Activated CD8-positive, alpha-beta memory T cell treated with anti-CD3 and anti-CD28 coated beads for 48 hours (primary cell): ENCODE measurements at places on chromosomes 13 and 19.

- no peak for DNase-seq
Observed at GRCh38 chr13:99829161-99829560, 142.4 kb downstream of the ZIC5 start.

DNA sequence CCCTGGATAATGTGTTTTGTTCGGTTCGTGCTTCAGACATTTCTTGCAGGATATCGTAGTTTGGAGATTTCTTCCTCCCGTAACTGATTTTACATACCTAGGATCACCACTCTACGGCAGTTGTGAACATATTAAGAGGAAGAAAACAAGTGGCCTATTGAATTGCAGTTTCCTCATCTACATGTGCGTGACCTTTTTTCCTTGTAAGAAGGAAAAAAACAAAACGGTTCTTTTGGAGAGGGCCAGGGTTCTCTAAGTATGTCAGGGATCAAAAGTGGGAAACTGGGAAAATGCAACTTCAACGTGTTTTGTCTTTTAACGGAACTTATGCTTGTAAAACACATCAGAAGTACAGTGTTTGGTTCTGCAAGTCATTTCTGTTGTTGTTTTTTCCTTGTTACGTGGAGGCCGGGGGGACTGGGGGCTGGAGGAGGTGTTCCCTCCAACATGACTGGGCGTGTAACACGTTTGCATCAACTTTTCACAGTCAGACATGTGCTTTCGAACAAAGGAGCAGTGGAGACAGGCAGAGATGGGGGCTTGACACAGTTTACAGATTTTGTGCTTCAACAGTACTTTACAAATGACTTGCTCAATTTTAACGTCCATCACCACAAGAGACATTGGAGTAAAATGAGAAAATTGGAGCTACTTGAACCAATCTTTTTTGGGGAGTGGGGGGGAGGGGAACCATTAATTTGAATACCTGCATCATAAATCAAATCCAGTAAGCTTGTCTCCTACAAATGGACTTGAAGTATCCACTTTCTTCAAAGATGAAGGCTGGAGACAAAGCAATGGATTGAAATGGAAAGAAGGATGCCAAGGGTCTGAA lies 3.8 kb downstream of the ZC3H4 start:
- no peak for DNase-seq

DNA sequence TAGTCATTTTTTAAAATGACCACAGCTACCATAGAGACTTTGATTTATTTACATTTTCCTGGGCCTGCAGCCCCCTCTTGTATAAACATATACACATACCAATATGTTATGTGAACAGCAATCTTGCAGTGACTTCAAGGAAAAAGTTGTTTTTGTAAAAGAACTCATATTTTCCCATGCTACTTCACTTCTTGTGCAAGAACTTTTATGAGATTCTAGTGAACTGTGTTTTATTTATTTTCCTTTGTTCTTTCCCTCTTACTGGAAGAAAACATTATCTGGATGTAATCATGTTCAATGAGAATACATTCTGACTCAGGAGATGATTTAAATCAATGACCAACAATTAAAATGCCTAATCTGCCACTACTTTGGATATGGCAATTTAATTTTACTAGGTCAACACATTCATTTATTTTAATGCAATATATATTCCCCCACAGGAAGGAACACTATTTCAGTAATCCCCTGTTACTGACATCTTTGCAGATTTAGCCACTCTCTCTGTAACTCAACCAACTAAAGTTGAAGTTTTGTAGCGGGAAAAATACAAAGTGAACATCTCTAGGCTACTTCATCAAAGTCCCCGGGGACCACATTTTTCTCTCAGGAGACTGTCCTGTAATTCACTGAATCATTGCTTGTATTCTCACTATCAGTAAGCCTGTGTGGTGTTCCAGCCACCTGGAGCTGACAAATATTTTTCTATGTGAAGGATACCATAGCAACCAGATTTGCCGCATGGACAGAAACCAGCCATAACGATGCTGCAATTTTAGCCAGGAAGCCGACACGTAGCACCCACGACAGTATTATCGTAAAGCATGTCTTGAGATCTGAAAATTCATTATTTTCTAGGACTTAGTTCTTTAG lies 90.5 kb downstream of the STARD13 start:
- DNase-seq, result no peak

GRCh38 chr19:50152578-50152977 lies 10.5 kb downstream of the IZUMO2 start:
- DNase-seq, result no peak

DNA sequence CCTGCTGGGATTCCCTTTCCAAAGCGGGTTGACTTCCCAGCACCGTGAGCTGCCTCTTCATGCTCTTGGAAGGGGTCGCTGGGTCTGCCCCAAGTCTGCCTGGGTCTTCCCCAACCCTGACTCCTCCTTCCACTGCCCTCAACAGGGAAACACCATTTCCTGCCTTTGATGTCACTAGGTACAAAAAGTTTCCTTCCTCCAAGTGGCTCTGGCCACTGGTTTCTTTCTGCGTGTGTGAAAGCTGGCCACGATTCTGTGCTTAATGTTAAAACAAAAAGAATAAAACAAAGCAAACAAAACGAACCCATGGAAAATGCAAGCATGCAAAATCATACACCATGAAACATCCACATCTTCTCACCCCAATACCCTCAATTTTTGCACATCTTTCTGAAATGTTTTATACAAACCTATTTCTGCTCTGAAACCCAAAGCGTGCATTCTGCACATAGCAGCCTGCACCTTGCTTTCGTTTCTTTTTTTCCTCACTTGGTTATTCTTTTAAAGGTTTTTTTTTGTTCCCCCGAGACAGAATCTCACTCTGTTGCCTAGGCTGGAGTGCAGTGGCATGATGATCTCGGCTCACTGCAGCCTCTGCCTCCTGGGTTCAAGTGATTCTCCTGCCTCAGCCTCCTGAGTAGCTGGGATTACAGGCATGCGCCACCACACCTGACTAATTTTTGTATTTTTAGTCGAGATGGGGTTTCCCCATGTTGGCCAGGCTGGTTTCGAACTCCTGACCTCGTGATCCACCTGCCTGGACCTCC lies 12.5 kb upstream of the TNFSF9 start:
- DNase-seq, result no peak

DNA sequence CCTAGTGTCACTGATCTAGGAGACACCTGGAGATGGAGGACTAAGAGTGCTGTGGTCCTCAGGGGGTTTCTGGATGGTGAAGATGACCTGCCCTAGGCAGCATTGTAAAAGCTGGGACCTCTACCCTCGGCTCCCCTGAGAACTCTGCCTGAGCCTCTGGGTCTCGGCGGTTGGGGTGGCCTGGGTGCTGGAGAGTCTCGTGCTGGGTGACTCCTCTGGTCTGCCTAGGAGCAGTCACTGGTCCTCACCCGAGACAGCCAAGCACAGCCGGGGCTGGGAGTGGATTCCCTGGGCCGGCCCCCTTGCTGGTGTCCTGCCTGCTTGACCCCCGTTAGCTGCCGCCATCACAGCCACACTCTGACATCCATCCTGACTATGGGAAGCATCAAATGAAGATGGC lies 6.7 kb downstream of the KCTD15 start:
- no peak for DNase-seq

DNA sequence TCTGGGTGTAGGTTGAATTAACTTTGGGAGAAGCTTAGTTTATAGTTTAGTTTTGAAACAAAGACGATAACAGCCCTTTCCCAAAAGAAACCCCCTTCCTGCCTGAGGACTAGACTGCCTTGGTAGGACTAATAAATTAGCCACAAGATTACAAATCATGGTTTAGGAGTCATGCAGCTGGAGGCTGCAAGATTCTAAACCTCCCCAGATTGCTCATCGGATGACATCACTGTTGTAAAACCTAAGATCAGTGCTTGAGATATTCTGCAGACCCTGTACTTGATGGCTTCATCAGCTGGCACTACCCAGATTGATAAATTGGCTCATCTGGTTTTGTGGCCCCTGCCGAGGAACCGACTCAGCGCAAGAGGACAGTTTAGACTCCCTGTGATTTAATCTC lies 35.9 kb upstream of the MPHOSPH8 start:
- no peak for DNase-seq

DNA sequence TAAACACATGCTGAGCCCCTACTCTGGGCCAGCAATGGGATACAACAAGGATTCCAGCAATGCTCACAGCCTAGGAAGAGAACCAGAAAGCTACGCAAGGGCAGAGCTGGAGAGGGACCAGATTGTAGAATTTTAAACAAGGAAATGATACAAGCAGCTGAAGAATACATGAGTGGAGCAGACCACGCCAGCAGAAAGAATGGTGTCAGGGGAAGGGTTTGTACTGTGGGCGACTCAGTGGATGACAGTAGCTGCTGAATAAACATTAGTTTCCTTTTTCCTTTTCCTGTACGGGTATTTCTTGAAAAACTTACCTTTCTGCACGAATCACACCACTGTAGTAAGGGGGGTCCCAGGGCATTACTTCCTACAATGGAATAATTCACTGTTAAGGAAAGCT lies 30.7 kb downstream of the MIPEP start:
- DNase-seq, result no peak

- DNase-seq, result no peak
Observed at GRCh38 chr19:49069026-49069425, 3.5 kb downstream of the KCNA7 start.

- no peak for DNase-seq
Observed at GRCh38 chr13:91212231-91212630, 135.3 kb upstream of the MIR17HG start.

DNA sequence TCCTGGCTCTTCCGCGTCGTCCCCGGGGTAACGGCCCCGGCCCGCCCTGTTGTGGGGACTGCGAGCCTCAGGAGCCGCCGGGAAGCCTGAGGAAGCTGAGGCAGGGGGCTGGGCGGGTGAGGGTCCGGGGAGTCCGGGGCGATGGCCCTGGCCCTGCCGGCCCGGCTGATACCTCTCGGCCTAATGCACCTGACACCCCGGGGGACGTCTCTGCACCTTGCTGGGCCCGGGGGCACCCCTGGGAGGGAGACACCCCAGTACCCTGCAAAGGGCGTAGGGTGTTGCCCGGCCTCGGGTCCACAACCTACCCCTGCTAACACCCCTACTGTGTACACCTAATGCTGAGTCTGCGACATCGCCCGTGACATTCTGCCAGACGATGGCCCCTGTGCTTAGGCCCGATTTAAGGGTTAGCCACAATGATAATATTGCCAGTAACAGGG lies 410 bp downstream of the PIN1 start:
- DNase-seq, result no peak

DNA sequence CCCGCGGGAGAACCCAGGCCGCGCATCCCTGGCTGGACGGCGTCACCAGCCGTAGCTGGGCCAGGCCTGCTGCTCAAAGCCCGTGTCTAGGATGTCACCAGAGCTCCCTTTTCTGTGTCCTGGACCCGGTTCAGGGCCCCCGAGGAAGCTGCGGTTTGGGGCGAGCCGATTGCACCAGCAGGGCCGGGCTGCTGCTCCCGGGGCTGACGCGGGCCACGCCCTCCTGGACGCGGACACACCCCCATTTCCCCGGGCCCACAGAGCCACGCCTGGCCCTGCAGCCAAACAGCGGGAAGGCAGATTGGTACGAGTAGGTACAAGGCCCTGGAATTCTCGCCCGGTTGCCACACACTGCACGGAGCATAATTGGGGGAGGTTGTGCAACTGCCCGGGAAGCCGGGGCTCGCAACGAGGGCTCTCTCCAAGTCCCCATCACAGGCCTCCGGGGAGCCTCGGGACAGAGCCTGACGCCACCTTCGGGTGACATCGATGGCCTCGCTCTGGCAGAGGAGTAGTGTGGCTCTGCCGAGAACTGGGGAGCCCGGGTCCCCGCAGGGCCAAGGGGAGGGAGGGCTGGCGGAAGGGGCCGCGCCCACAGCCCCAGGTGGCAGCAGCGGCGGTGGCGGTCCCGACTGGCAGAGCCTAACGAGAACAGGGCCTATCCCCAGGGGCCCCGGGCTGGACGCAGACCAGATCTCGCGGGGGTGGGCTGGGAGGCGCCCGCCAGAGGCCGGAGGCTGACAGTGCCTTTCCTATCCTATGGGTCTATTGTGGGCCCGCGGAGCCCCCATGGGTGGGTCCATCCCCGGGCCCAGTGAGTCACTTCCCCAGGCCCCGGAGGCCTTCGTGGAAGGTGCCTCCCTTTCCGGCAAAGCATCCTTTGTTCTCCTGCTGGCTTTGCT lies 23.5 kb downstream of the KCTD15 start:
- DNase-seq, result peak; percentile 40

DNA sequence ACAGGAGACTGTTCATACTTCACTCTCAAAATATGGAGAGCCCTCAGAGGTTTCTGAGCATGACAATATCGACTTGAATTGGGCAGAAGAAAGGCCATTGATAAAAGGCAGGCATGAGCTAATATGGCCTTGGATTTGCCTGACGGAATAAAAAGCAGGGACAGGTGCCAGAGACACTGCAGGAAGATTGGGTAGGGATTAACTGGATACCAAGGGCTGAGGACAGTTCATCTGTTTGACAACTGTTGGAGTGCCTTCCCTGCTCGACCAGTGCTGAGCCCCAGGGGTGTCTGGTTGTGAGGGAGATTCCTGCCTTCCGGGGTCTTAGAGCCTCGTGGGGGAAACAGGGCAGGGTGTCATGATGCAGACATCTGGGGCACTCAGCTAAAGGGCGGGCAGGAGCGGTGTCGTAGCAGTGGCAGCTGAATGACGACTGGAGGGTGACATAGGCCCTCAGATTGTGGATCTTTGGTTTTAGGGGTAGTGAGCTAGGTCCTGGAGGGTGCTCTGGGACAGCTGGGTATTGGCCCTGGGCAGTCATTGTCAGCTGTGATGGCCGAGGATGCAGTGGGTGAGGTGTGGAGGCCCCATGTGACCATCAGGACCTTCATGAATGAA lies 12.3 kb downstream of the GATAD2A start:
- DNase-seq, result no peak

DNA sequence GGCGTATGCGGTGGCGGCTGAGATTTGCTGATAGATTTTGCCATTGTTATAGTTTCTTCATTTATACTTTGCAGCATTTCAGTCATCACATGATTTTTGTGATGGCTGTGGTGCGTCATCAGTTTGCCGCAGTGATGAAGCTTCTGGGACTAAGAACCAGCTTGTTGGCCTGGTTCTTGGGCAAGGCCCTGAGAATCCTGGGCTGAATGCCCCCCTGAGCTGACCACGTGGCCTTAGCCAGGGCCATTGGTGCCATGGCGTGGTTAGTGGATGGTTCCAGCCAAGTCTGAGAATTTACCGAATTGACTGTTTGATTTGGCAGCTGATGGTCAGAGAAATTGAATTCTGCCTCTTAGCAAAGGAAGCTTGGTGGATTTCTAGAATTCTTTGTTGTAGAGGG lies 17.8 kb downstream of the GATAD2A start:
- no peak for DNase-seq

- no peak for DNase-seq
Observed at GRCh38 chr19:40389404-40390083, 437 bp downstream of the HIPK4 start.

- no peak for DNase-seq
Observed at GRCh38 chr19:2127758-2128157, 23.6 kb downstream of the AP3D1 start.

DNA sequence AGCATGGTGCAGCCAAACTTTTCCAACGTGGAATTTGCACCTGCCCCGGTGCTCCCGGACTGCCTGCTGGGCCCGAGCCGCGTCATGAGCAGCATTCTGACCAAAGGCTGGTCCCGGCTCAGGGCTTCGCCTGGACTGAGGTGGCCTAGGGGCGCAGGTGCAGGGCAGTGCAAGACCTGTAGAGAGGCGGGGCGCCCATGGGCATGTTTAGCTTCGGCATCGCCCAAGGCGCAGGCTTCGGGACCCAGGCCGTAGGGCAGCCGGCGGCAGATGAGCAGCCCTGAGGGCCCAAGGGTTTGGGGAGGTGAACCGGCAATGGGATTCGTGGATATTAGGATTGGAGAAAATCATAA lies 23.8 kb downstream of the LRFN3 start:
- no peak for DNase-seq
